ENCODE measurements at places on chromosomes 7 and 10. TPM values are rescaled to one million over a fixed set of nuclear protein-coding genes. Genes with fewer than 3 reads are reported as not detected.

Gene SPDYE5
- not detected for total RNA-seq

Gene SYT15B
- 0.94 TPM for total RNA-seq

Gene AKR1D1
- not detected for total RNA-seq

Gene PAOX
- total RNA-seq: 5.7 TPM

Gene ZNF655
- total RNA-seq: 75.6 TPM

Gene H2BK1
- not detected for total RNA-seq

Gene CALHM1
- not detected for total RNA-seq

- no peak overlapping the region for H3K27ac ChIP-seq
- no peaks in the 10 kb centered on the region for H3K36me3 ChIP-seq
- no peaks in the 10 kb centered on the region for H3K27me3 ChIP-seq
Measured at GRCh38 chr10:98411768-98412167, 3.2 kb downstream of the PYROXD2 start.

- no peak within 1 kb of the TSS for H3K27ac ChIP-seq
- no peak for DNase-seq
- no peaks in the 10 kb centered on the region for H3K36me3 ChIP-seq
- H3K27me3 ChIP-seq: no peaks in the 10 kb centered on the region
- H3K4me3 ChIP-seq: no peak within 1 kb of the TSS
Measured at GRCh38 chr10:100969187-100970075, at the start of gene SEMA4G. TSS of gene SEMA4G (plus strand) at chr10:100969504. CDS start at chr10:100972913, 3,409 bp downstream.

DNA sequence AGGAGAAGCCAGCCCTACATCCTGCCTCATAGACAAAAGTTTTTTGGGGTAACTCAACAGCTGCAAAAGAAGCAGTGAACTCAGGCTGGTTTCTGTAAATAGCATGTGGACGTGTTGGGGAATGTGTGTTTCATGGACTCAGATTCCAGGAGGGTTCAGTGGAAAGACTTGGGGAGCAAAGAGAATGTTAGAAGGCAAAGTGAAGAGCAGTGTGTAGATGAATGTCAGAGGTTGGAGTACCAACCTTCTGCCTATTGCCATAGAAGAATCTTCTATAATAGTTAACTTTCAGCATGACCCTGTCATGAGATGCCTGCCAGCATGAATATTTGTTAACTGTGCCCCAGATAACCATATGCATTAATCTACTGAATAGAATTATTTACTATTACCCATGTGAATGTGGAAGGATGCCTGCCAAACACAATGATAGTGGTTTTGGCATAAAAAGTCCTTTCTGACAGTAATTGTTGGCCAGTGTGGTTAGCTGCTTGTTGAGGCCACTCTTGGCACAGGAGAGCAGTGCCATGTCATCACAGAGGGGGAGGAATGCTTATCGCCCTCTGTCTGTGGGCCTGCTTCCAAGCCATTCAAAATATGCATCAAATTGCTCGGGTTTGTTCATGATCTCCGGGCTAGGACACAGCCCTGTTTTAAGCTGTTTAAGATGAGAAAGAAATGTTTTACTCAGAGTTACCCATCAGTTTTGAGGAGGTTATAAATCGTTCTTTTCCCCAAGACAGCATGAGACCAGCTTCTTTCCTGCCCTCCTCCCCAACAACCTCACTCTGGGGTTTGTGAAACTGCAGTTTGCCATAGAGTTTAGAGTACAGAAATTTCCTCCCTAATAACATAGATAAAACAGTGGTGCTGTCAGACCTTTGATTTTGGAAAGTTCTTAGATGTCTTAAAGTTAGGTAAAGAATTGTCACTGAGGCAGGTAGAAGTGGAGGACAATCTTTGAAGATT is 165.3 kb downstream of the WNT2 start:
- H3K4me3 ChIP-seq: no peak overlapping the region
- no peak overlapping the region for H3K27ac ChIP-seq
- peak; percentile 34 for DNase-seq
- H3K36me3 ChIP-seq: no peaks in the 10 kb centered on the region
- no peaks in the 10 kb centered on the region for H3K27me3 ChIP-seq

- no peak for DNase-seq
- no peaks in the 10 kb centered on the region for H3K27me3 ChIP-seq
- H3K36me3 ChIP-seq: peaks cover 8% of the 10 kb centered on the region
- peaks cover 47% of the 10 kb centered on the region for H3K4me1 ChIP-seq
Measured at GRCh38 chr7:138889582-138890498, 91.3 kb downstream of the KIAA1549 start.

DNA sequence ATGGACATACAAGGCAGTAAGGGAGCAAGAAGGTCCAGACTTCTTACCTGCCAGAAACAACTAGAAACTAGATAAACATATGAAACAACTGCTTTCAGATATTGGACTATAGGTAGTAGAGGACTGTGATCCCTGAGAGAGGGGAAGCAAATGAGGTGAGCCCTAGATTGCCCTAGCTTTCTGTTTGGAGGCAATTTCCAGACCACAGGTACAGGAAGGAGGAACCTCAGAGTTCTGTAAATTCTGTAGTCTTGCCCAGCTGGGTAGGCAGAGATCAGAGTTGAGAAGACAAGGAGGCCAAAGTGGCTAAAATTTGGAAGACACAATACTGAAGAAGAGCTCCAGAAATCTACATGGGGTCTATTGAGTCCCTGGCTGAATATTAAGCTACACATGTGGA is 21.0 kb downstream of the CDK6 start:
- no peak overlapping the region for H3K4me3 ChIP-seq
- no peaks in the 10 kb centered on the region for H3K27me3 ChIP-seq
- no peak for DNase-seq
- 0 out of 2 replicates have a peak, but pooled peaks cover 6% of the 10 kb centered on the region for H3K36me3 ChIP-seq
- H3K27ac ChIP-seq: no peak overlapping the region

GRCh38 chr7:15407910-15408309 is 153.9 kb downstream of the AGMO start:
- H3K36me3 ChIP-seq: no peaks in the 10 kb centered on the region
- H3K27ac ChIP-seq: no peak overlapping the region
- no peaks in the 10 kb centered on the region for H3K4me1 ChIP-seq
- H3K4me3 ChIP-seq: no peak overlapping the region
- no peaks in the 10 kb centered on the region for H3K27me3 ChIP-seq

GRCh38 chr10:12946372-12946771 is 55.1 kb downstream of the CCDC3 start:
- no peak overlapping the region for H3K27ac ChIP-seq
- no peak for DNase-seq
- no peak overlapping the region for H3K4me3 ChIP-seq
- no peaks in the 10 kb centered on the region for H3K27me3 ChIP-seq

DNA sequence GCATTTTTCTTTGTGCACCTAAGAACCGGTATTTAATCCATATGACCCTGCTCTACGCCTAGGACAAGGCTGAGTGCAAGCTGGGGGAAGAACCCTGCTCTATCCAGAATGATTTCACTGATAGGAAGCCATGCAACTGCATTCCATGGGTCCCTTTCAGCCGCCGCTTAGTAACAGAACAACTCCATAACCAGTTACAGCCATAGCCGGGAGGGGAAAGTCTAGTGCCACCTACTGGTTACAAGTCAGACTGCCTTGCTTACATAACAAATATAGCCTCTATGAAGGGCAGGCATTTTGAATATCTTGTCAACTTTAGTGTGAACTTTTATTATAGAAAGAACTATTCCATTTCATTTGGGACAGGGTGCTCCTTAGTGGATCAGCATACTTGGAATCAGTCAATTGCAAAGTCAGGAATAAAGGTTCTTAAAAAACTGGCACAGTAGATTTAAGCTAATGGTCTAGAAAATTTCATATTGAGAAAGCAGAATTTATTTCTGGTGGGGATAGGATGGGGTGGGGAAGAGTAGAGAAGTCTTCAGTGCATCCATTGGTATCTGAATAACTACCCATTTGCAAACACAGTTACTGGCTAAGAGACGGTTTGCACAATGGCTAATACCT is 521.7 kb downstream of the ADRA2A start:
- H3K27ac ChIP-seq: no peak overlapping the region
- H3K4me3 ChIP-seq: no peak overlapping the region
- no peaks in the 10 kb centered on the region for H3K36me3 ChIP-seq
- no peaks in the 10 kb centered on the region for H3K27me3 ChIP-seq
- DNase-seq: peak; percentile 9
- no peaks in the 10 kb centered on the region for H3K4me1 ChIP-seq
